NCI-H526 treated with DMSO at 0.1 percent for 48 hours (cell line): ENCODE measurements at places on chromosomes 5 and 9.

GRCh38 chr5:151700820-151701219 is 14.1 kb upstream of the SPARC start:
- DNase-seq, result peak; percentile 34

DNA sequence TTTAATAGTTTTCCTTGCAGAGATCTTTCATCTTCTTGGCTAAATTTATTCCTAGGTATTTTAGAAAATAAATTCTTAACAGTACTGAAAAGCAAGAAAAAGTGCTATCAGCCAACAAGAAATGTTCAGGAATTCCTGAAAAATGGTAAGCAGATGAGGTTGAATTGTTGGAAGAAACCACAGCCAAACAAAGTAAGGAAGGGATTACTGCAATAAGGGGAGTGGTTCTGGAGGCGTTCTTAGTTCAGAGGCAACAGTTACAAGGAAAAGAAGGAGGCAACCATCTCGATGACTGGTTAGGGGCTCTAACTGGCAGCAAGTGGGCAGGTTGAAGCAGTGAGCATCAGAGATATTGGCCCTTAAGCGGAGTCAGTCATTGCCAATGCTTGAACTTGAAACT is 12.8 kb upstream of the OR13J1 start:
- DNase-seq, result no peak

GRCh38 chr5:29229461-29229860 is 1964.0 kb upstream of the CDH6 start:
- DNase-seq, result no peak

GRCh38 chr5:165565911-165566310 is 2060.5 kb downstream of the MAT2B start:
- no peak for DNase-seq
